ENCODE measurements at places on chromosomes 5 and 9.

DNA sequence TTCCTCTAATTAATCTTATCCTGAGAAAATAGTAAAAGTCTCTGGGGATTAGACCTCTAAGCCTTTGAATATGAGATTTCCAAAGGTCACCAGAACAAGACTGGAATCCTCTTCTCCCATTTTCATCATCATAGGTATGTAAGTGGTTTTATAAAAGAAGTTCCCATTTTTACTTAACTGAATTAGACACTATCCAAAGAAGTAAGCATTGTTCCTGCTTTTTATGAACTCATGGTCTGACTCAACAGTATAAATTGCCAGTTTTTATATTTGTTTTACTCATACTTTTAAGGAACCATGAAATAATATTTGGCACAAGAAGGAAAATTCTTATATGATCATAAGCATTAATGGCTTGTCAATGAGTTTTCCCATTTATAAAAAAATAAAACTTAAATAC lies 167.1 kb upstream of the ADRA1B start:
- no peak for DNase-seq

GRCh38 chr5:14861123-14861765 lies 10.3 kb downstream of the ANKH start:
- no peak for DNase-seq

DNA sequence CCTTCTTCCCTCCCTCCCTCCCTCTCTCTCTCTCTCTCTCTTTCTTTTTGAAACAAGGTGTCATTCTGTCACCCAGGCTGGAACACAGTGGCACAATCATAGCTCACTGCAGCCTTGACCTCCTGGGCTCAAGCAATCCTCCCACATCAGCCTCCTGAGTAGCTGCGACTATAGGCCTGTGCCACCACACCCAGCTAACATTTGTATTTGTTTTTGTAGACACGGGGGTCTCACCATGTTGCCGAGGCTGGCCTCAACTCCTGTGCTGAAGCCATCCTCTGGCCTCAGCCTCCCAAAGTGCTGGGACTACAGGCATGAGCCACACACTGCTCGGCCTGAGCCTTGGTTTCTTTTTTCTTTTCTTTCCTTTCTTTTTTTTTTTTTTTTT lies 45.8 kb downstream of the PLPP7 start:
- DNase-seq = no peak

DNA sequence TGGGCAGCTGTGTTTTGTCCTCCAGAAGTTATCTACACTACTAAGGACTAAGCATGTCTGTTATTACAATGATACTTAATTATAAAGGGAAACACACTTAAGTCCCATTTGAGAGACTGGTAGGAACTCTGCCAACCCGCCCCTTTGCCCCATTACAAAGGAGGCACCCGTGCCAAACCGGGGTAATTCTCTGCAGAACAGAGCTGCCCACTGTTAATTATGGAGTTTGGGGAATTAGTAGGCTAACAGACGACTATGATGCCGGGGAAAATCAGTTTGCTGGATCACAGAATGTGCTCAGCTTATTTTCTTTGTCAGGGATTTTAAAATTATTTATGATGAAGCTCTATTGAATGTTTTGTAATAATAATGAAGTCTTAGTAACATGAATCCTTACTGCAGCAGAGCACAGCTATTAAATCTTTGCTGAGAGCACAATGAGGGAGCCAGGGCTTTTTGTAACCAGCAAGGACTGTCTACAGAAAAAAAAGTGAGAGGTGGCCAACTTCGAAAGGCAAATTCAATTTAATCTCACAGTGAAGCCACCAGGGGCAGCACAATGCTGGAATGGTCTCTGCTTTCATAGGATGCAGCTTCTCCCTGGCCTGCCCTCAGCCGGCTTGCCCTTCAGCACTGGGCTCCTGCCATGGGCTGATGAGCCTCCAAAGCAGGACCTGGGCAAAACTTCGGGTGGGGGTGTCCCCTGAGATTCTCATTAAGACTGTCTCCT lies 134.5 kb downstream of the GNAQ start:
- no peak for DNase-seq

DNA sequence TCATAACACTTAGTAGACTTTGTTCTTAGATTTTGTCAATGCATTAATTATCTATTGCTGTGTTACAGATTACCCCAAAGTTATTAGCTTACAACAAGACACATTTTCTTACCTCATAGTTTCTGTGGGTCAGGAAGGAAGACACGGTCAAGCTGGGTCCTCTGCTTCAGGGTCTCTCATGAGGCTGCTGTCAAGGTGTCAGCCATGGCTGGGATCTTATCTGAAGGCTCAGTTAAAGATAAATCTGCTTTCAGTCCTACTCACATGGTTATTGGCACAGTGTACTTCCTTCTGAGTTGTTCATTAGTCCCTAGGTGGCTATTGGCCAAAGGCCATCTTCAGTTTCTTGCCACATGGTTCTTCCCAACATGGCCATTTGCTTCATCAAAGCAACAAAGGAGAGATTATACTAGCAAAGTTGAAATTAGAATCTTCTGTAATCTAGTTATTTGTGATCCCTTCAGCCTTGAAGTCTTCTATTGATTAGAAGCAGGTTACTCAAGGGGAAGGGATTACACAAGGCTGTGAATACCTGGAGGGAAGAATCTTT lies 25.2 kb downstream of the TDRD7 start:
- no peak for DNase-seq

GRCh38 chr5:102922799-102923477 lies 167.8 kb downstream of the PAM start:
- no peak for DNase-seq

GRCh38 chr5:171336521-171337209 lies 27.6 kb downstream of the TLX3 start:
- DNase-seq = no peak

DNA sequence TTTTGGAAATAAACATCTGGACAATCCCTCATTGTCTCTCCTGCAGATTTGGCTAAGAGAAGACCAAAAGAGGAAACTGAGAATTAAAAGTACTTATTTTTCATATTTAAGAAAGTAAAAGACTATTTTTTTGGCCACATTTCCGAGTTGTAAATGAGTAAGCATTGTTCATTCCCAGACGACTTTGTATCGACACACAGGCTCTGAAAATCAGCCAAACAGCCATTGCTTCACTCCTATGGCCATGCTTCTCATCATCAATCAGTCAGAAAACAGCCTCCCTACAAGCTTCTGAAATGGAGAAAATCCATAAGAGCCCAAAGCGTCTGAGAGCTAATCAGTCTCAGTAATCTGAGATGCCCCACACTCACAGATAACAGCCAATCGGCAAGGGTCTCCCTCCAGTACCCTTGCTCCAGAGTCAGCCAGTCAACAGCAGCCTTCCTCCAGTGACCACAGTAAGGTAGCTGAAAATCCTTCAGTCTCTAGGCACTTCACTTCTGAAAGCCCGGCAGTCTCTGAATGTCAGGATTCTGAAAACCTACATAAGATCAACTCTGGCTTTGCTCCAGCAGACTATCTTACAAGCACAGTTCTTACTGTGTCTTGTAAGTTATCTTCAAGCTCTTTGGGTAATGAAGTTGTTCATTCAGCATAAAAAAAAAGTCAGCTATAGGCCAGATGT lies 30.9 kb downstream of the CDO1 start:
- DNase-seq = no peak

DNA sequence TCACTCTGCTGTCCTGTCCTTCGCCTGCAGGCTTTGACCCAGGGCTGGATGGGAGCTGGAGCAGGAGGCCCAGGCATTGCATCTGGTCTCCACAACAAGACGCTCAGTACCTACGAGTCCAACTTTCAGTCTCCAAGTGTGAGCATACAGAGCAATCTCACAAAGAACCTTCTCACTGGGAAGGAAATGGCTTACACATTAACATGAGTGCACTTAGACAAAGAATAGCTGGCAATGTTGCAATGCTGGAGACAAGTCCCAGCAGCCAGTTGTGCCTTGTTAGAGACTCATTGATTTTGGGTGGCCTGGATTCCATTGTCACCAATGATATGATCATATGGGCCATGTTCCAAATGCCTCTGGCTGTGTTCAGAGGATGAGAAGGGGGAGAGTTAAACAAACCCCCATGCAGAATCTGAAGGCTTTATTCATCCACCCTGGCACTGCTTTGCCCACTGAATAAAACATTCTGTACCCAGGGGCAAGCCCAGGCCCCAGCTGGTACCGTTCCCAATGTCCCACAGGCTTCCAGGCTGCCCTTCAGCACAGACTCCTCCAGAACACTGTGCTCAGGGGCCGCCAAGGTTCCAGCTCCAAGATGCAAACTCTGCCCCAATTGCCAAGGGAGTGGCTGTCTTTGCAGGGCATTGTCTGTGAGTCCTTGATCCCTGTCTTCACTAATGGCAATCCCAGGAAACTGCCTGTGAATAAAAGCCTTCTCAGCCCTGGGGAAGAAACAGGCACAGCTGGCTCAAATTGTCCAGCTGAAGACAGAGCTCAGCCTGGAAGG lies 185.5 kb downstream of the HSD17B3 start:
- DNase-seq = no peak

DNA sequence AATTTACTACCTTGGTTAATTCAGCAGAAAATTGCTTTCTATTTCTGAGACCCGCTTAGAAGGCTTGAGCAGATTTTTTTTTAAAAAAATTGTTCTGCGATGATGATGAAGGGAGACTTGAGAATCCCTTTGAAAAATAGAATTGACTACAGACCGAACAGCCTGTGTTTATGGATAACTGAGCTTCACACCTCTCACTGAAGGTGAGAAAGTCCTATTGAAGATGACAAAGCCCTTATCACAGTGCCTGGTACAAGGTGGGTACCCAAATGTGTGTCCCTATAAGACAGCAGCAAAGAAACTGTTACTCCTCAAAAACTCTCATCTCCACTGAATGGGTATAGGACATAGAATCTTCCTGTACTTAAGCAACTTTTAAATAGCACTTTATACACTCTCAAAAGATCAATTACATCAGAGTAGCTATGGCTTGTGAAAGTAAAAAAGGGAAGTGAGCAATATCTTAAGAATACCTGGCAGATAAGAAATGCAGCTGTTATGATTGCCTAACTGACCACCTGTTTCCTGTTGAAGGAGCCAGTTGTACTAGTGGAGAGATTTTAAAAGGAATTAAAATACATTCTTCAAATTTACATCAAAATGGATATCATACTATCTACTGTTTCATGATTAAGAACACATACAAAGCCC lies 419.7 kb downstream of the CHSY3 start:
- no peak for DNase-seq

- no peak for DNase-seq
These were observed 2.0 kb upstream of the RXFP3 start for GRCh38 chr5:33934176-33934575.

DNA sequence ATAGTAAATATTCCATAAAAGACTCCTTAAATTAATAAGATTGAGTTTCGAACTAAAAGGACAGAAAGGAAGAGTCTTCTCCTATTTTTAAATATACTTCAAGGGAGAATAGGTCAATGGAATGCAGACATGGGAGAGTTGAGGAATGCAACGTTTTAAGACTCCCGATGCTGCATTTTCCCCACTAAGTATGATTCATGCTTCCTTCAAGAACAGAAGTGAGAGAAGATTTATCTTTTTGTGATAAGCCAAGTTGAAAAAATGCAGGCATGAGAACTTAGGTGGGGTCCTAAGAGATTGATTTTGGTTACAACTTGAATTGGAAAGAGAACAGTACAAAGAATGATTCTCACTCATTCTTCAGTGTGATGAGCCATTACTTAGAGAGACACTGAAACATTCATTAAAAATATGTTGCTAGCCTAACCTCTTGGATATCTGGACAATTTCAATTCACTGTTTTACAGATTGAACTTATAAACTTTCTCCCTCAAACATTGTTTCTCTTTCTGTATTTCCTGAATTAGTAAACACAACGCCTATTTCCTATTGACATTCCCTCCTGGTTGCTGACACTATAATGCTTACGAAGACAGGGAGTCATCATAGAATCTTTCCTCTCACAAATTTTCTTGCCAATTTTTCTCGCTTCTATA lies 1666.1 kb upstream of the WWC1 start:
- no peak for DNase-seq

- DNase-seq = no peak
These were observed 259.4 kb upstream of the EFNA5 start for GRCh38 chr5:107930092-107930491.

Data from stimulated activated CD4-positive, alpha-beta T cell treated with anti-CD3 and anti-CD28 coated beads, Interleukin-1b, Interleukin-23, amount 100 ng/mL, for 4 hours (primary cell).